ENCODE measurements at places on chromosomes 13 and 19.
A peak's percentile ranks its signal among the peaks of the same experiment; 100 is the strongest.

DNA sequence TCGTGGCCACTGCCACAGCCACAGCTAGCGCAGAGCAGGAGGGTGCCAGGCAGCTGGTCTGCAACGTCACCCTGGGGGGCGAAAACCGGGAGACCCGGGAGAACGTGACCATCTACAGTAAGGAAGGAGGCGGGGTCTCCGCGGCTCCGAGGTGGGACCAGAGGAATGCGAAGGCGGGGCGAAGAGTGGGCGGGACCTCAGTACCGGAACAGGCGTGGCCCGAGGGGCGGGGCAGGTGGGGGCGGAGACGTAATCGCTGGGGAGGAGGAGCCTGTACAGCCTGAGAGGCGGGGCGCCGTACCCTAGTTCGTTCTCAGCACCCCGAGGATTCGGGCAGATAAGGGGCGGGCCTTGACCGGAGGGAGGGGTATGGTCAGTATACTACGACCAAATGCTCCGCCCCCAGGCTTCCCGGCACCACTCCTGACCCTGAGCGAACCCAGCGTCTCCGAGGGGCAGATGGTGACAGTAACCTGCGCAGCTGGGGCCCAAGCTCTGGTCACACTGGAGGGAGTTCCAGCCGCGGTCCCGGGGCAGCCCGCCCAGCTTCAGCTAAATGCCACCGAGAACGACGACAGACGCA lies 2.5 kb downstream of the ICAM5 start:
- peak; percentile 67 for DNase-seq

DNA sequence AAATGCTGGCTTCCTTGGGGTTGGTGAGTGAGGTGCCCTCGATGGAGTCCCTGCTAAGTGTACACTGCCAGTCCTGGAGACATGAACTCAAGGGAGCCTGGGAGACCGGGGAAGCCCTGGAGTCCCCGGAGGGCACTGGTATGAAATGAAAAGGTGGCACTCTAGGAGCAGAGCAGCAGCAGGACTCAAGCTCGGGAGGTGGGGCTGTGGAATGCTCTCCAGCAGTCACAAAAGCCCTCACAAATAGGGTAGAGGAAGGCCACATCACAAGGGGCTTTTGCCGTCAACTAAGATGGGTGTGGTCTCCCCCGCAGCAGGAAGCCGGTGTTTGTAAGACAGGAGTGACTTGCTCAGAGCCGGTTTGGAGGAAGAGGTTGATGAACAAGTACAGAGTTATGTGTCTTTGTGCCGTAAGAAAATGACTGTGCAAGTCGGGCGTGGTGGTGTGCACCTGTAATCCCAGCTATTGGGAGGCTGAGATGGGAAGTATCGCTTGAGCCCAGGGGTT lies 19.3 kb downstream of the CCNE1 start:
- peak; percentile 61 for DNase-seq

GRCh38 chr19:4101496-4101770 lies 22.5 kb downstream of the MAP2K2 start:
- DNase-seq: no peak

- no peak for DNase-seq
Measured at GRCh38 chr13:78700121-78700910, 41.4 kb upstream of the OBI1 start.

Measured in activated gamma-delta T cell treated with Interleukin-2 at 50 U/mL for 16 hours (primary cell).